Endodermal cell (in vitro differentiated cells): ENCODE measurements at places on chromosomes 12 and 14. TPM values are rescaled to one million over a fixed set of nuclear protein-coding genes. Genes with fewer than 3 reads are reported as not detected.
A peak's percentile ranks its signal among the peaks of the same experiment; 100 is the strongest.

GRCh38 chr14:61761557-61761956 is 663 bp upstream of the SNAPC1 start:
- H3K27ac ChIP-seq: no peak overlapping the region
- H3K4me1 ChIP-seq: peaks cover 11% of the 10 kb centered on the region
- peak overlapping the region; percentile 97 for H3K4me3 ChIP-seq
- DNase-seq: no peak

SLC17A8 gene
- total RNA-seq: 0.23 to 0.35 TPM in 2 of 3 replicates, not detected in the other

GRCh38 chr12:10540776-10541205 is 35.1 kb downstream of the EIF2S3B start:
- DNase-seq: no peak
- no peak overlapping the region for H3K4me3 ChIP-seq
- H3K27ac ChIP-seq: no peak overlapping the region

ACVRL1 gene
- 0.36 and 0.42 TPM in 2 replicates for total RNA-seq

FGF23 gene
- total RNA-seq: 0.33 to 0.48 TPM (median 0.38 TPM) in 3 replicates

DNA sequence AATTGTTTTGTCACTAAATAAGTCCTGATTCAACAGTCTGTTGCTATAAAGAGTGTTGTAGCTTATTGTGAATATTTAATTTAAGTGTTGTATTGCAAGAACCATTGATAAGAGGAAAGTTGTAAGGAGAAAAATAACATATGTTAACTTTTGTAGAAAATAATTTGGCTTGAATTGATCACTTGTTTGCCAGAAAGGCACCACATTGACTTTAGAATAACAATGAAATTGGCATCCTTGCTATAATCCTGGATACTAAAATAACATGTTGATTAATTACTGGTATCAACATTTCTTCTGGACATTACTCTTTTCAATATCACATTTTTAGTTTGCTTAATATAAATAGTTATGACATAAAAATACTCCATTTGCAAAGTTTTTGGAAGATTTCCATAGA is 159.0 kb downstream of the MGAT4C start:
- H3K27ac ChIP-seq: no peak overlapping the region
- DNase-seq: no peak
- H3K36me3 ChIP-seq: no peaks in the 10 kb centered on the region
- H3K27me3 ChIP-seq: no peaks in the 10 kb centered on the region
- H3K4me3 ChIP-seq: no peak overlapping the region
- no peaks in the 10 kb centered on the region for H3K4me1 ChIP-seq

GRCh38 chr12:94811611-94812010 is 161.3 kb upstream of the TMCC3 start:
- no peaks in the 10 kb centered on the region for H3K4me1 ChIP-seq
- no peaks in the 10 kb centered on the region for H3K36me3 ChIP-seq
- H3K4me3 ChIP-seq: no peak overlapping the region
- DNase-seq: no peak
- H3K27ac ChIP-seq: no peak overlapping the region

GRCh38 chr14:80117876-80118275 is 93.4 kb downstream of the DIO2 start:
- no peaks in the 10 kb centered on the region for H3K27me3 ChIP-seq
- H3K4me1 ChIP-seq: no peaks in the 10 kb centered on the region
- H3K4me3 ChIP-seq: no peak overlapping the region
- no peaks in the 10 kb centered on the region for H3K36me3 ChIP-seq
